ENCODE measurements at places on chromosomes 11 and 22. TPM values are rescaled to one million over a fixed set of nuclear protein-coding genes. Genes with fewer than 3 reads are reported as not detected.

GRCh38 chr11:10725114-10725906 is 25.7 kb upstream of the CTR9 start:
- DNase-seq, result peak; percentile 92

DNA sequence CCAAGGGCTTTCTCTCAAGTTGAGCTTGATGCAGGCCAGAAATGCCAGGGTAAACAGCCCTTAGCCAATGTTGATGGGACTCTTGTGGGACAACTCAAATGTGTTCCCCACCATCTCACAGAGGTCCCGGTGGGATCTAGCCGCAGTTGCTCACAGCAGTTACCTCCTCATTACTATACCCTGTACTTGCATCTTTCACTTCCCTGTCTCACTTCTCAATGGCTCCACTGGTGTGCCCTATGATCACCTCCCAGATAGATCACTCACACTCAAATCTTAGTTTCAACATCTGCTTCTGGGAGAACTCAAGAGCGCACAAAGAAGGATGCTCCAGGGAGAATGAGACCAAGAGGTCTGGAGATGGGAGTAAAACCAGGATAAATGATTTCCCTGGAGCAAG is 47.0 kb downstream of the RCN1 start:
- DNase-seq, result no peak

DNA sequence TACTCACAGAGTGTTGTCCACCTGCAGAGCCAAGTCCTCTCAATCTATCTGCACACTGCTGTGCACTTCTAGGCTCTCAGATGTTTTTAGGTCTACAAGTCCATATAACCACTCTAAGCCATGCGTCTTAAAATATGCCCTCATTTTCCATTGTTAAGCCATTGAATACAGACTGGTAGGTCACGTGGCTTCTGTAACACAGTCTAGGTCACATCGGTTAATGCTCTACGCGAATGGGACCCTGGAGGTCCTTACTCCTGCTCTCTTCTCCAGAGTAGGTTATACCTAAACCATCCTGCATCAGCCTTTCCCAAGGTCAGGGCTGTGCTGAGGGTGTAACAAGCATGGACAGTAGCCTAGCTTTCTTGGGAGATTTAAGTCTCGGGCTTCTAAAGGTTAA is 819 bp downstream of the JAML start:
- DNase-seq, result no peak

DNA sequence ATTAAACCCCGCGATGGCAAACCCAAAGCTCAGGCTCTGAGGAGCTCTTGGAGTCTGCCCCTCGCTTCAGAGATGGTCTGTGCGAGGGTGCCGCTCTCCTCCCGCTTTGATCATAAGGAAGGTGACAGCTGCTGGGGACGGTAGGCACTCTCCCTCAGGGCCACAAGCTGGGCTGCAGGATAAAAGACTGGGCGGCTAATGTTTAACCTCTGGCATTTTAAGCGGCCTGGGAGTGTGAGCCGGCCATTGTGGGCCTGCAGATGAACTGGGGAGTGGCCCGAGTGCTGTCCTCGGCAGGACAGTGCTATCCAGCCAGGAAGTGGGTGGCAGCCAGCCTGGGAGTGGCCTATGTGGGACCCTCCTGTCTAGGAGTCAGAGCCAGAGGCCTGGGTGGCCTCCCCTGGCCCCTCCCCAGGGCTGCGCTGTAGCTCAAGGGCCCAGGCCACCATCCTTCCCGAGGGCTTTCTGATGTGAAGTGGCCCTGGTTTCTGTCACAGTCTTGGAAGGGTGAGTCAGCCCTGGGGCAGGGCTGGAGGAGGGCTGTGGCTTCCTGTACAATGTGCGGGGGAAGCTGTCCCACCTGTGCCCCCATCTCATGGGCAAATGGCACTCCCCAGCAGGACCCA is 58.7 kb upstream of the PRODH start:
- DNase-seq, result peak; percentile 34

- no peak for DNase-seq
Measured at GRCh38 chr22:30297276-30297990, 8.1 kb upstream of the CASTOR1 start.

- no peak for DNase-seq
Measured at GRCh38 chr22:37404091-37404490, 23.2 kb downstream of the ELFN2 start.

DNA sequence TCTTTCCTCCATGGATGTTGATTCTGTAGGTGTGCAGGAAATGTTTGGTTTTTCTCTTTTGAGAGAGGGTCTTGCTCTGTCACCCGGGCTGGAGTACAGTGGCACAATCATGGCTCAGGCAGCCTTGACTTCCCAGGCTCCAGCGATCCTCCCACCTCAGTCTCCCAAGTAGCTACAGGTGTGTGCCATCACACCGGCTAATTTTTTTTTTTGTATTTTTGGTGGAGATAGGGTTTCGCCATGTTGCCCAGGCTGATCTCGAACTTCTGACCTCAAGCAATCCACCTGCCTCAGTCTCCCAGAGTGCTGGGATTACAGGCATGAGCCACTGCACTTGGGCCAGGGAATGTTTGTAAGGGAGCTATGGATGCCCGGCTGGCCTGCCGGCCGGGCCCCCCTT is 4.5 kb downstream of the PRR5 start:
- DNase-seq, result no peak

DNA sequence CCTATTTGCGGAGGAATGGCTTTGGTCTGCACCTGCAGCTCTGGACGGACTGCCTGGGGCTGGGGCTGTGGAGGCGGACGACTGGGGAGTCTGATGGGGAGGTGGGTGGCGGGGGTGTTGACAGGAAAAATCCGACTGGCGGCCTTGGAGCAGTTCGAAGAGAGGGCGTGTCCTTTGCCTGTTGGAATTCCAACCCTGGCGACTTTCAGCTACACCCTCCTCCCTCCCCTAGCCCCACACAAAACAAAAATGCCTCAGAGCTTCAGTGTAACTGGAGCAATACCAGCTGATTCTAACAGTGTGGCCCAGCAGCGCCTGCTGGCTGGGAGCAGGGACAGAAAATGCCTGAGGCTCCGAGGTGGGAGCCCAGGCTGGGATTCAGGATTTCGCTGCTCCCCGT is 85.4 kb downstream of the ATXN10 start:
- peak; percentile 79 for DNase-seq

GRCh38 chr11:113389272-113389671 is 1.7 kb downstream of the ANKK1 start:
- no peak for DNase-seq

DNA sequence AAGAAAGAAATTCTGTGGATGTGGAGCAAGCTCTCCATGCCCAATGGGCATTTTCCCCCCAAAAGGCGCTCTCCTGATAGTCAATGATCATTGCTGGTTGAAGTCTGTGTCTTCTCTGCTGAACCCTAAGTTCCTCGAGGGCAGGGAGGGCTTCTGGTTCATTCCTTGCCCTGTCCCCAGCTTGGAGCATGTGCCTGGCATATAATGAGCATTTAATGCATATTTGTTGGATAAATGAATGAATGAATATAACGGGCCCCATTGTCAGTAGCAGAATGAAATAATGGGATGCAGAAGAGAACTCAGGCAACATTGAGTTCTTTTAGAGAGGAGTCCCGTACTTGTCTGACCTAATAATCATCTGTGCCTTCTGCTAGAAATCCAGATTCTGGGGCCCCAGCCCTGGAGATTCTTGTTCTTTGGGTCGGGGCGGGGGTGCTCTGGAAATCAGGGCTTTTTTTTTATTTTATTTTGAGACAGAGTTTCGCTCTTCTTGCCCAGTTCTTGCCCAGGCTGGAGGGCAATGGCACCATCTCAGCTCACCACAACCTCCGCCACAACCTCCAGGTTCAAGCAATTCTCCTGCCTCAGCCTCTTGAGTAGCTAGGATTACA is 64.4 kb downstream of the CD82 start:
- DNase-seq, result no peak

- DNase-seq, result no peak
Measured at GRCh38 chr11:8369592-8370205, 106.0 kb upstream of the LMO1 start.

DNA sequence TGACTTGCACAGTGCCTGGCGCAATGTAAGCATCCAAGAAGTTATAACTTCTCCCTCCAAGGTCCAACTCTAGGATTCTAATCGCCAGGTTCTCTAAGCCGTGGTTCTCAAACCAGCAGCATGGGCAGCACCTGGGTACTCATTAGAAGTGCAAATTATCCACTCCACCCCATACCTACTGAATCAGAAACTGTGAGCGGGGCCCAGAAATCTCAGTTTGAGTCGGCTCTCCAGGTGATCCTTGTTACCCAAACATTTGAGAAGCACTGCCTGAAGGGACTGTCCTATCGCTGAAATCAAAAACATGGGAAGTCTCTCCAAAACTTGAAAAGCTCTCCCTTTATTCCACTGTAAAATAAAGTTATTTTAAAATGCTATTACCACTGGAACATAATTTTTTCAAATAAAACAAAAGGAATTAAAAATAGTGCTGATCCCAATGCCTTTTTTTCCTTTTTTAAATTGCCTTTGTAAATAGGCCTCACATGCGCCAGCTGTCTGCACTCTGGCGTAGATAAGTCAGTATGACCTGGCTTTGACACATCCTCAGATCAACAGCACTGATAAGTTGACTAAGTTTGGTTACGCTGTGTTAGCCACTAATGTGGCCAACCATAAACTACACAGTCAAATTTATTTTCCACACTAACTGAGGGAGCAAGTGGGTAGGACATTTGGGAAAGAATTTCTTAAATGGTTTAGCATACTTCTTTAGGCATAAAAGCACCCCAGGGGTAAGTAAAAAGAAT is 8.4 kb upstream of the CTR9 start:
- peak; percentile 15 for DNase-seq

DNA sequence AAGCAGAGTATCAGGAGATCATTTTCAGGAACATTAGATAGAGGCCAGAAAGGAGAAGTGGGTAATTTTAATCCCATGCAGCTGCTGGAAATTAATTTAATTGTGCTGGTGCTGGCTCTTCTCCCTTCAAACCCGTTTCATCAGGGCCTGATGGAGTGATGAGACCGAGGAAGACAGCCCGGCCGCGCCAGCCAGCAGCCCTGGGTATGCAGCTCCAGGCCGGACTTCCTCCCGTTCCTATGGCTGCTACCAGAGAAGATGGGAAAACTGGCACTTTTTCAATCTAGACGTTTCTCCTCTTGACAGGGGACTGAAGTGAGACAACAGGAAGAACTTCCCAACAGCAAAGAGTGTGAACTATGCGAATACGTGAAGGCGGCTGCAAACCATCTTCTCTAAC is 24.6 kb upstream of the ZBTB16 start:
- DNase-seq, result no peak

GRCh38 chr22:45565973-45566372 is 63.3 kb downstream of the FBLN1 start:
- no peak for DNase-seq

GRCh38 chr11:69511358-69512055 is 30.0 kb downstream of the LINC01488 start:
- no peak for DNase-seq

GRCh38 chr11:117495357-117495756 is 167.7 kb downstream of the CEP164 start:
- DNase-seq, result no peak

GRCh38 chr11:110529043-110529442 is 99.3 kb downstream of the FDX1 start:
- DNase-seq, result no peak

GRCh38 chr11:29249713-29250112 is 767.1 kb downstream of the KCNA4 start:
- DNase-seq, result no peak

DNA sequence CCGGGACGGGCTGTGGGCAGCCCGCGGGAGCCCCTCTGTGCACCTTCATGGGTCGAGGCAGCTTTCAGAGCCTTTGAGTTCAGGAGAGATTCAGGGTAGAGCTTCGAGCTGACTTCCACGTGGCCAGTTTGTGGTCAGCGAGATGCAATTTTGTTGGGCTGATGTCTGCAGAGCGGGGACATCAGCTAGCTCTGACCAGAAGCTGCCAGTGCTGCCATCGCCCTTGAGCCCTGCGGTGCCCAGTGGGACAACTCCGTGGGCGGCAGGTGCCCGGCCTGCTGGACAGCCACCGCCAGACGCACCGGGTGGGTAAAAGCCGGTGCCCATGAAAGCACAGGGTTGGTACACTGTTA is 719 bp downstream of the TALDO1 start:
- no peak for DNase-seq

DNA sequence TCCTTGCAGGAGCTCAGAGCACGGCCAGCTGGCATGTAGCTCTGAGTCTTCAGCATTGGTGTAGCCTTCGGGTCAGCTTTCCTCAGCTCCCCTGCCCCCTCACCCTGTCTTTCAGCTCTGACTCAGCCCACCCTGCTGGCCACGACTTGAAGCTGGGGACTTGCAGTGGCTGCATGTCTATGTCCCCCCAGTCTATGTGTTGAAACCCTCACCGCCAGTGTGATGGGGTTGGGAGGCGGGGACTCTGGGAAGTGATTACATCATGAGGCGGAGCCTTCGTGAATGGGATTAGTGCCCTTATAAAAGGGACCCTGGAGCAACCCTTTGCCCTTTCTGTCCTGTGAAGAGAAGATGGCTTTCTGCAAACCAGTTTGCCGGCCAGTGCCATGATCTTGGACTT is 111.1 kb downstream of the CTTN start:
- no peak for DNase-seq

GRCh38 chr11:123264431-123264780 is 69.4 kb upstream of the CLMP start:
- no peak for DNase-seq

GRCh38 chr11:128734832-128735224 is 41.0 kb downstream of the FLI1 start:
- no peak for DNase-seq

Gene CD3G
- not detected for total RNA-seq

Gene CTSF
- 6.6 TPM for total RNA-seq

Gene OR8G1
- not detected for total RNA-seq

Gene SERPING1
- total RNA-seq, result 61.4 TPM

Gene CUL5
- 43.8 TPM for total RNA-seq

Gene PYGM
- not detected for total RNA-seq

Gene ANGPTL5
- not detected for total RNA-seq

Gene MS4A7
- not detected for total RNA-seq

Gene C11orf65
- total RNA-seq, result not detected

Gene LGR4
- total RNA-seq, result 151 TPM

Gene OSM
- total RNA-seq, result not detected

Gene RFPL2
- 0.10 TPM for total RNA-seq

Gene ARVCF
- 31.7 TPM for total RNA-seq

Gene BIK
- 45.0 TPM for total RNA-seq

Measured in renal cortical epithelial cell (primary cell).